Fibroblast of lung (primary cell): ENCODE measurements at places on chromosomes 12 and 14. TPM values are rescaled to one million over a fixed set of nuclear protein-coding genes. Genes with fewer than 3 reads are reported as not detected.

DNA sequence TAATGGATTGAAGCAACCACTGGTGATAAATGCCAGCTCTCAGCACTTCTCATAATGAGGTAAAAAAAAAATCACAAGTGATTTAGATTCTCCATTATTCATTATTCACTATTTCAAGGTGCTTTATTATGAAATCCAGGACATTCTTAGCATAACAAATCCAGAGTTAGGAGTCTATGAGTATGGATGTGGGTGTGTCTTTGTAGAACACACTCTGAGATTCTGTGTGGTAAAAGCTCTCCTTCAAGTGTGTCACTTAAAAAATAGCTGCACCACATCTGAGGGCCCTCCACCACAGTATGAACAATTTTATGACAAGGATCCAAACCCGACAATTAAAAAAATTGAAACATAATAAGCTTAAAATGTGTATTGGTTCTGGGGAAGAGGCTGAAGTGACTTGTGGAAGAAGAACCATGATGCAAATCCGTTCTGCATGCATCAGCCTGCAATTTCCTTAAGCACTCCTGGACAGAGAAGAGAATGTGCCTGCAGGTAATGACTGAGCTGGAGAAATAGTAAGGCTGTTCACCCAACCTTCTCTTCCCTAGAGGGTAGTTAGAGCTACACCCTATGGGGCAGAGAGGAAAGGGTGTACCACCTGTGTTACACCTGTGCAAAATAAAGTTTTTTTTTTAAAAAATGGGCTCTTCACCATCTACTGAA, 488.5 kb upstream of the MGAT4C start:
- no peak for DNase-seq

The LRP6 gene
- total RNA-seq, result 39.3 and 39.5 TPM in 2 replicates

DNA sequence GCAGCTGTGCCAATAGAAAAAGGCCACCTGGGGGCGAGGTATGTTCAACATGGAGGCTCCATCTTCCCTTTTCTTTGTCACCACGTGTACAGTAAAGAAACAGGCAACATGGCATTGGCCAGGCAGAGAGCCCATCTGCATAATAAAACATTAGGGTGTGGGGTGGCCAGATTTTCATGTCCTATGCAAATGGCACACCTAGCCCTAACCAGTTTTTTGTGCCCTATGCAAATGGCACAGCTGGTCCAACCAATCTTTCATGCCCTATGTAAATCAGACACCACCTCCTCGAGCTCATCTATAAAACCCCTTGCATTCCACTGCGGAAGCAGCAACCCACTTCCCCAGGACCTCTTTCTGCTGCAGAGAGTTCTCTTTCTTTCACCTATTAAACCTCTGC, 149.1 kb upstream of the RGS6 start:
- no peak for DNase-seq

The RASAL1 gene
- not detected in 2 replicates for total RNA-seq

The KLHL28 gene
- 9.2 and 9.7 TPM in 2 replicates for total RNA-seq

The CACNA2D4 gene
- total RNA-seq, result 0.26 and 0.99 TPM in 2 replicates

GRCh38 chr12:122871851-122872780, 23.8 kb downstream of the VPS37B start:
- DNase-seq, result peak; percentile 76

DNA sequence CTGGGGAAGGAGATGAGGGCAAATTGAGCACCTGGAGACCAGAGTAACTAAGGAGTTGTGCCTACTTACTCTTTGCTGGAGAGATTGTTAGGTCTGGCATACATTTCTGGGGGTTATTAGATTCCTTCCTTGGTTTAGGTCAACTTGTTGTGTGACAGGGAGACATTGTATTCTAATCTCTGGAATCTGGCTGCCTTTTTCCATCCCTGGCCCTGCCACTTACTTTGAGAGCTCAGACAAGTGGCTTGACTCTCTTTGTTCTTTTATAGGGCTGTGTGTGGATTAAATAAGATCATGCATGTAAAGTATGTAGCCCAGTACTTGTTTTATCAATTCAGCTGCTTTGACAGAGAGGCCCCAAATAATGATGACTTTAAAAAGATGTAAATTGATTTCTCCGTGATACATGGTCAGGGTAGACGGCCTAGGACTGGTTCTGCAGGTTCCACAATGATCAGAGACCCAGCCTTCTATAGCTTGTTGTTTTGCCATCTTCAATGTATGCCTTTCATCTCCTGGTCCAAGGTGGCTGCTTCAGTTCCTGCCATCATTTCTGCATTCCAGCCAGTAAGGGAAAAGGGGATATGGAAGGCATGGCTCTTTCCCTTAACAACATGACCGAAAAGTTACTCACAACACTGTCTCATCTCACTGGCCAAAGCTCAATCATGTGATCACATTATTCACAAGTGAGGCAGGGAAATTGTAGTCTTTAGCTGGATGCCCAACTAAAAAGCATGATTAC, 72.6 kb downstream of the CHST11 start:
- DNase-seq, result no peak

The HOXC6 gene
- total RNA-seq, result 0.17 and 0.51 TPM in 2 replicates

- DNase-seq, result peak; percentile 36
Observed at GRCh38 chr12:86139671-86140070, 116.5 kb downstream of the MGAT4C start.

GRCh38 chr12:31876568-31877424, 82.4 kb upstream of the RESF1 start:
- no peak for DNase-seq

DNA sequence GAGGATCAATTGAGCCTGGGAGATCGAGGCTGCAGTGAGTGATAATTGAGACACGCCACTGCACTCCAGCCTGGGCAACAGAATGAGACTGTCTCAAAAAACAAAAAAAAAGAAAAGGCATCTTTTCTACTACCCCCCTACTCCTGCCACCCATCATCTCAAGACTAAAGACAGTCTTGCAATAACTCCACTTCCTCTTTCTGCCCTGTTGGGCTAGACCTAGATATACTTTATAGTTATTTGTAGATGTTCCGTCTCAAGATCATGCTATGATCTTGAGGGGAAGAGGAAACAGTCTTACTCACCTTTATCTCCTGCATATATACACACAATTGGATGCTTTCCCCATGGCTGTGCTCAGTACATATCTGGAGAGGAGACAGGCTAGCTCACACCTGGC, 12.1 kb upstream of the ESPL1 start:
- DNase-seq, result no peak

The SDSL gene
- total RNA-seq, result 10.0 and 12.4 TPM in 2 replicates

The CD27 gene
- total RNA-seq, result 0.17 TPM in 1 of 2 replicates, not detected in the other

The CCDC198 gene
- total RNA-seq, result not detected in 2 replicates

- no peak for DNase-seq
Observed at GRCh38 chr14:86613126-86613525, 1083.2 kb downstream of the FLRT2 start.

The SPTB gene
- total RNA-seq, result under 0.01 TPM in 1 of 2 replicates, not detected in the other

DNA sequence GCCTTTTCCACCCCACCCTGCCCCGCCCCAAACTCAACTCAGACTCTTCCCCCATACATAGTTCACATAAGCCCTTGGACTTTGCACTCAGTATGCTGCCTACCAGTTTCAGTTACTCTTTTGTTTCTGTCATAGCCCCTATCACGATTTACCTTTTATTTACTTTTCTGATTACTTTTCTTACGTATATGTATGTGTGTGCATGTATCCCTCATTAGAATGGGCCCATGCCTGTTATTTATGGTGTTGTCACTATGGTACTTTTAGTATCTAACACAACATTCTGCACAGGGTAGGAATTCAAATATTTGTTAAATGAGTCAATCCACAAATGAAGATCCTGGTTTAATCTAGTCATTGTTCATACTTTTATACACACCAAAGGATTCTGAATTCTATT, 16.5 kb upstream of the LUM start:
- DNase-seq, result peak; percentile 67

DNA sequence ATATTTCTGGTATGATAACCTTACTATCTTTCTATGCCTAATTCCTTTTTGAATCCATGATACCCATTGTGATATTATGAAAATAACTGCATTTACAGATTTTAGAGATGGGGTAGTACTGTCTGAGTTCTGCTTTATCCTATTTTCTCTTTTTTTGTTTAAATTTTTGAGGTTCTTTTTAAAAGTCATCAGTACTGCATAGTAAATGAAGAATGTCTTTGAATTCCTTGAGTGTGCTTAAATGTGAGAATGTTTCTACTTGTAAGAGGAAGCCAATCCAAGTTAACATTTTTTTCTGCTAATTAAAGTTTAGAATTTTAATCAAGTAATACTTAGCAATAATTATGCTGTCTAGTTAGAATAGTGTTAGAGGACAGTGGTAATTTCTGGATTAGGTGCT, 474.6 kb downstream of the PCNX1 start:
- DNase-seq, result no peak

The CLEC6A gene
- not detected in 2 replicates for total RNA-seq

The RAB15 gene
- total RNA-seq, result 3.6 TPM in 2 replicates

DNA sequence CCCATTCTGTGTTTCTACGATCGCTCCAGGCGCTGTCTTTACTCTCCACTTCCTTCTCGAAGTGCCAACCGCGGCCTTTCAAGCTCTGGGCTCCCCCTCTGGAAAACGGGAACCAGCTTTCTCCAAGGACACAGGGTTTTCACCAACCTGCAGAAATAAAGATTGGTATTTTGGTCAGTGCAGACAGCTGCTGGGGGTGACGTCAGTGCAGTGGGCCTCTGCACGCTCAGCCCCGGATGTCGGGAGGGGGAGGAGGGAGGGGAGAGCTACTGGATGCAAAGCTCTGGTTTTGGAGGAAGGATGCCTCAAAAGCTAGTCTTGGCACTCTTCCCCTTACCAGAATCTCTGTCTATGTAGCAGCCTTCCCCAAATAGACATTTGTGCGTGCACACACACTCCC, 19.9 kb downstream of the HRK start:
- DNase-seq, result peak; percentile 57

DNA sequence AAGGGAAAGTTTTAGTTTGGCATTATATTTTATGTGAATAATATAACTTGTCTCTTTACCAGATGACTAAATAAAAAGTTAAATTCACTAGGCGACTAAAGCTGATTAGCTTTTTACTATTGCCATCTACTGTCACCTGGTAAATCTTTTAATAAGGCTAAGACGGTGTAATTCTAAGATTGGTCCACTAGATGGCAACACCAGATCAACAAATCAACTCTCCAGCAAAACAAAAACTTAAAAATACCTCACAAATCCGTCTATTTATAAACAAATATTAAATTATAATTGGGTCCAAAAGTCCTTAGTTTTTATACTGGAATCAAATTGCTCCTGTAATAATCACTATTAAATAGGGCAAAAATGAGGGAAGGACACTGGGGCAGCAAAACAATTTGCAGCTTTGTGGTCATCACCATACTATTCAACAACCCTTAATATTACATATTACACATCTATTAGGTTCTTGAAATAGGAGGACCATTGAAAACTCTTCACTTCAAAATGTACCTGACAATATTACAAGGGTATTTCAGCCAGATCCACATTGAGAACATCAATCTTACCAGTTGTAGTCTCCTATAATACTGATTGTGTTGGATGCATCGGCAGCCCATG, 47.9 kb downstream of the GALC start:
- peak; percentile 39 for DNase-seq

DNA sequence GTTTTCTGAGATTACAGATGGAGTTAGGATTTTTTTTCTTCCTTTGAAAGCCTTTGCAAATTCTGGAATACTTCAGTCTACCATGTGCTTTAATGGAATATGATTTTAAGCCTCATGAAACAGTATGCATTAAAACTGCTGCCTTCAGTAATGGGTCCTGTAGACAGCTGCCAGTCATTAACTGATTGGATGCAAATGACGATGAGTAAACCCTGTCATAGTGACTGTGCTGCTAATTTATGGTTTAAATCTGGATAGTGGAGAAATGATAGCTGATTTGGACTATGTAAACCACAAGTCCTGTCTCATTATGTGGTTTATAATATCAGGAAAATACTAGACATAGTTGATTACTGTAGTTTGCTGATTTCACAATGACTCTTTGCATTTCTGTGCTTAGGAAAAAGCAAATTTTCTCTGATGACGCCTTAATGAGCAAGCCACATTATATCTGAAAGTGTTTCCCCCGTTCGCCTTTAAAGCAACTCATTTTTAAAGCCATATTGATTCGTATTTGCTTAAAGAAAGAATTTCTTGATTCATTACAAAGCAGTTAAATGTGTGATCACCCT, 217.6 kb downstream of the TMTC2 start:
- DNase-seq, result peak; percentile 5

DNA sequence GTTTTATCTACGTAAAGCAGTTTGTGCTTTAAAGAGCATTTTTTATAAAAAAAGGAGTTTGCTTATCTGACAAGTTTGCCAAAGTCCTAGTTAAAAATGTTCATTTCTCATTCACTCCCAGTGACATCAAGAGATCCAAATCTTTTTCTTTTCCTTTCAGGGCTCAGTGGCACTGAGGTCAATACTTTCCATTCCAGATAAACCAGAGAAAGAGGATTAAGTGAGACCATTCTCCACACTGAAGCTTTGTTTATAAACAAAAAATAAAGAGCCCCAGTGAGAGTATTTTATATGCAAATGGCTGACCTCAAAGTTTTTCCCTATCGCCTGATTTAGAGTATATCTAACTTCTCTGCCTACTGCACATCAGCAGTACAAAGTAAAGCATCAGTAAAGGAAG, 199.8 kb downstream of the ALG10B start:
- DNase-seq, result no peak

DNA sequence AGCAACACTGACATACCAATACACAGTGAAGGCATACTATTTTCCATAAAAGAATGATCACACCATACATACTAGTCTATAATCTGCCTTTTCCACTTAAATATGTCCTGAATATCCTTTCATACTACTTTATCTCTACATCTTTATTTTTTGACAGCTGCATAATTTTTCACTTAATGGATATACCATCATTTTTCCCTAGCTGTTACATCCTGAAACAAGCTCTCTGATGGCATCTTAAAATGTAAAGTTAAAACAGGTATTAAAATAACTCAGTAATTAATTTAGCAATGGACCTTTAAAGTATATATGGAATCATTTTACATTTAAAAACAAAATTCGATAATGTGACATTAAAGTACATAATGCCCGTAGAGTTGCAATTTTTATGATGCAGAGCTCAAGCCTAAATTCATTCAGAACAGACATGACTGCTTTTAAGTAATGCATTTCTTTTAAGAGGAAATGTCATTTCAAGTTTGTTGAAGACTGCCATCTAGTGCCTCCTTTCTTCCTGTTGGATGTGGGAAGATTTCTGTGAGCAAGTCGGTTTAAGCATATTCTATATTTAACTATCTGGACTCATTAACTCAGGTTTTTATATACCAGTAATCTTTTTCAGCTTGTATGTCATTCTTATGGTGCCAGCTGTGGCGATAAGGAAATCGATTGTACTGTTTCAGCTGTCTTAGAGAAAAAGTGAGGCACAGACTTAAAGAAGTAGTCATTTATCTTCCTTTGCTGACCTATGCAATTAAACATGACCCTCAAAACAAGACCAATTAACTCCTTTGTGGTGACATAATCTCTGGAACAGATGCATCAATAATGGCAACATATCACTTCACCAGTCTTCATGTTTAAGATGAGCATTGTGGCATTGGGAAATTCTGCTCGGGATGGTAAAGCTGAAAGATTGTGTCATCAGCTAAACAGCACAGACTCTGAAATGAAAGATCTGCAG, 20.3 kb downstream of the PRICKLE1 start:
- peak; percentile 83 for DNase-seq

GRCh38 chr12:132462788-132463187, 27.2 kb upstream of the FBRSL1 start:
- no peak for DNase-seq

GRCh38 chr12:80472911-80473500, 29.0 kb downstream of the PTPRQ start:
- peak; percentile 78 for DNase-seq

GRCh38 chr12:6872073-6873048, 742 bp downstream of the SPSB2 start:
- DNase-seq, result peak; percentile 63
